ENCODE measurements at places on chromosomes 3 and 15. TPM values are rescaled to one million over a fixed set of nuclear protein-coding genes. Genes with fewer than 3 reads are reported as not detected.

GRCh38 chr3:142445816-142446254 is 2.0 kb downstream of the XRN1 start:
- DNase-seq: peak; percentile 88
- H3K4me1 ChIP-seq: peaks cover 13% of the 10 kb centered on the region
- peak overlapping the region; percentile 98 for H3K27ac ChIP-seq
- peak overlapping the region; percentile 93 for H3K4me3 ChIP-seq

DNA sequence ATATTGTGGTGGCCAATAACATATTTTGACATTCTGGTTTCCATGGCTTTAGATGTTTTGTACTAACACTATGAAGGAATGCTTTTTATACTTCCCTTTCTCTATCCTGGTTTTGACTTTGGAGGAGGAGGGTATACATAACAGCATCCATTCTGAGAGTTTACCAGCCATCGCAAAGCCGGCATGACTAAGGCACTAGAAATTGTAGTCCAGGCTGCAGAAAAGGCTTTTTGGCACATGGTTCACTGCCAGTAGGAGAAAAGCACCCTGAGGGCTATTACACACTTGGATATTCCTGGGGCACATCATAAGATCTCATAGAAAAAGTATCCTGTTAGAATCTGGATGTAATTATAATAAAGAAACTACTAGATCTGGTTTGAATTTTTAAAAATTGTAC is 101.8 kb downstream of the STT3B start:
- H3K4me3 ChIP-seq: no peak overlapping the region
- no peaks in the 10 kb centered on the region for H3K27me3 ChIP-seq
- peak; percentile 23 for DNase-seq
- H3K27ac ChIP-seq: no peak overlapping the region
- peaks cover 14% of the 10 kb centered on the region for H3K36me3 ChIP-seq
- no peaks in the 10 kb centered on the region for H3K4me1 ChIP-seq

The ZNF860 gene
- 0.59 TPM for total RNA-seq

The KBTBD12 gene
- not detected for total RNA-seq

Measured in osteoblast (primary cell).